ENCODE measurements at places on chromosomes 16 and 17.

DNA sequence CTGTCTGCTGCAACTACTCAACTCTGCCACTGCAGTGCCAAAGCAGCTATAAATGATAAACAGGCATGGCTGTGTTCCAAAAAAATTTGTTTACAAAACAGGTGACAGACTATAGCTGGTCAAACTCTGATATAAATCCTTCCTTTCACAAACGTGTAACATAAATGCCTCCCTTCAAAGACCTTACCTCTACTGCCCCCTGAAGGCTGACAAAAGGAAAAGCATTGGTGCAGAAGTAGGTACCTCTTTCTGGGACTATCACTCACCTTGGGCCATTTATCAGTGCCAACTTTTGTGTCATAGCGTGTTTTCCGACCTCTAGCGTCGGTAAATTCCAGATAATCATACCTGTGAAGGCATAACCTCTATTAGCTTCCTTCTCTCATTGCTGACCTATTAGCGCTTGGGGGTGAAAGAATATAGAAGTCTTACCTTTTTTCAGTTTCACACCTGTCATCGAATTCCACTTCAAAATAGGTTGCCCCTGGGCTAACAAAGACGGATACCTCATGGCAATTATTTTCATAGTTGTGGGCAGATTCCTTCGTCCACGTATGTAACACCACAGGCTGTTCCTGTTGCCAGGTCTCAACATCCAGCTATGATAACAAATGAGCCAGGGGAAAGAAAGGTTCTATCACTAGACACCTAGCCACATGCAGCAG is 67.9 kb downstream of the ZZEF1 start:
- DNase-seq: no peak

DNA sequence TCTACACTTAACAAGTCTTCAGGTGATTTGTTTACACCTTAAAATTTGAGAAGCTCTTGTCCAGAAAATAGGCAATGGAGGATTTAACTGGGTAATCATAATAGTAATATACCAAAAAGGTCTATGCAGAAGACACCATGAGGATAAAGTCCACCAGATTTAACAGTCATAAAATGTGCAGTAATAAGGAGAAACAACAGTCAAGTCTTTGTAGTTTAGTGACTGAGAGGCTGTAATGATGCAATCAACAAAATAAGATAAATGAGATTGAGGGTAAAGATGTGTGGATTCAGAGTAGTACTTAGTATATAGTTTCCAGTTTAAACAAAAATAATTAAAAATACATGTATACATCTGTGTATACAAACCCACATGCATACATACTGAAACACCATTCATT is 91.2 kb downstream of the STXBP4 start:
- no peak for DNase-seq

- no peak for DNase-seq
These were observed 267.1 kb upstream of the ASIC2 start for GRCh38 chr17:33560165-33560564.

- peak; percentile 93 for DNase-seq
These were observed 23.6 kb upstream of the FZD2 start for GRCh38 chr17:44533533-44534246.

GRCh38 chr17:36144014-36144413 is 32.4 kb downstream of the TBC1D3B start:
- no peak for DNase-seq

DNA sequence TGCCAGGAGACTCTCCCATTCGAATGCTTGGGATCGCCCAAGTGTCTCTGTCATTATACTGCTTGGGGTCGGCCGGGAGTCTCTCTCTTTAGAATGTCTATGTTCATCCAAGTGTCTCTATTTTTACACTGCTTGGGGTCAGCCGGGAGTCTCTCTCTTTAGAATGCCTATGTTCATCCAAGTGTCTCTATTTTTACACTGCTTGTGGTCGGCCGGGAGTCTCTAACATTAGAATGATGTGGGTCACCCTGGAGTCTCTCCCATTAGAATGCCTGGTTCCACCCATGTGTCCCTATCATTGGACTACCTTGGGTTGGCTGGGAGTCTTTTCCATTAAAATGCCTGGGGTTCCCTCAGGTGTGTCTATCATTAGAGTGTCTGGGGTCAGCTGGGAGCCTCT is 2230.4 kb downstream of the TP53TG3F start:
- no peak for DNase-seq

- no peak for DNase-seq
These were observed 35.2 kb upstream of the SIAH1 start for GRCh38 chr16:48420437-48420836.

DNA sequence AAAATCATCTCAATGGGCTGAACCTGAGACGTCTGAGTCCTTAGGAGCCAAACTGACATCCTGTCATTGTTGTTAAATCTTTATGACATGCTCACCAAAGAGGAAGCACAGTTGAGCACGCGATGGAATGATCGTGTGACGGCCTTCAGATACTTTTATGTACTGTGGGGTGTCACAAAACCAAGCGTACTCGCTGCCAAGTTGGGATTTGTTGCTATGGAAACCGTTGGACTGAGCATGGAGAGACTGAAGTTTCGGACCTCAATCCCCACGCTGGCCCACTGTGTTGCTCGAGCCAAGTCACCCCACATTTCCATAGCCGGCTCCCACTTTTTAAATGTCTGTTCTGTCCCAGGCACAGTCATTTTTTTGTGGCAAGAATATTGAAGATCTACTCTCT is 222.8 kb upstream of the SDK2 start:
- no peak for DNase-seq

- no peak for DNase-seq
These were observed 21.3 kb downstream of the COX4I1 start for GRCh38 chr16:85820604-85821372.

DNA sequence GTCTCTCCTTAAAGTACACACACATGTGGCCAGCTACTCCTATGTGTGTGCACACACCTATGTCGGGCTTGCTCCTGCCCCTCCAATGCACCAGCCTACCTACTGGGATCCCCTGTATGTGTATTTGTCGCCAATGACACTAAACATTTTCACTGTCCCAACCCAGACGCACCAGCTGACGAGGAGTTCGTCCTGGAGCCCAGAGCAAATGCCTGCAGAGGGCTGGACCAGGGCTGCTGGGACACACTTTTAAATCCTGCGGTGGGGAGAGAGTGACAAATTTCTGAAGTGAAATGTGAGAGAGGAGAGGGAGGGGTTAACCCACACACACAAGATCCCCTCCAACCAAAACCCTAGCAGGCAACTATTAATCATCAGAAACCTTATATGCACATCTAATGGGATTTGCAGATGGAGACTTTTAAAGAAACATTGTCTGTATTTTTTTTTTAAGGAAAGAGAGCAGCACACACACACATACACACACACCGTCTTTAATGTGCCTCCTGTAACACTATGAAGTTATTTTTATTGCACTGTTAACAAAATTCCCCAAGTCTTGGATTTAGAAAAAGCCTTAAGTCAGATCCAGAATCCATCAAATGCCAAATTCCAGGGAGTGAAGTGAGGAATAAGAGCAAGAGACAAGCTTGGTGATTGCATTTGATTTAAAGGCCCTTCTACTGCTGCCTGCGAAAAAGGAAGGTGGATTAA is at the start of gene MEOX1:
Gene MEOX1, minus strand, starts transcription at position 224 of the 714 bp plus-strand sequence. CDS start 388 bp downstream, outside the sequence.
- DNase-seq: peak; percentile 62

GRCh38 chr17:68909066-68909465 is 46.1 kb downstream of the ABCA8 start:
- no peak for DNase-seq

DNA sequence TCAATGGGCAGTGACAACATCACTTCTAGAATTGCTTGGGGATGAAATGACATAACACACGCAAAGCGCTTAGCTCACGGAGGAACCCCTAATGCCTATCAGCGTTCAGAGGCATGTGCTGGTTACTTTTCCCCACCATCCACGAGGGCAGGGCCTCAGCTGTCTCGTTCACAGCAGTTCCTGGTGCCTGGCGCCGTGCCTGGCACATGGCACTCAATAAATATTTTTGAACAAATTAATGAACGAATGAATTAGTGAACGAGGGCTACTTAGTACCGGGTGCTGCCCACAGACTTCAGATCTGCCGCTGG is 14.1 kb upstream of the CIBAR2 start:
- no peak for DNase-seq

DNA sequence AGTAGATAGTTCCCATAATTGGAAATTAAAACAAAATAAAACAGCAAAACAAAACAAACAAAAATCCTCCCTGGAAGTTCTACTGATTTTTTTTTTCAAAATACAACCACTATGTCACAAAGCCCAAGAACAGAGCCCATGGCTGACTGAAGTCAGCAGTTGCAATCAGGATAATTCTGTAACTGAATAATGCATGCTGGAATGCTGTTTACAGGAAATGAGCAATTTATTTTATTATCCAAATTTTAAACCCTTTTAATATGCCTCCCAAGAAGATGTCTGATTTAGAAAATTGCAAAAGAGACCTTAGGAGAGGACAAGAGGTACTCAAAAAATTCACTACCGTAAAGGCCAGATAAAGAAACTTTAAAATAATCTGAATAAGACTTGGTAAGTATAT is 578.2 kb downstream of the TOX3 start:
- no peak for DNase-seq

- no peak for DNase-seq
These were observed 3.9 kb downstream of the SPATA20 start for GRCh38 chr17:50550661-50551432.

DNA sequence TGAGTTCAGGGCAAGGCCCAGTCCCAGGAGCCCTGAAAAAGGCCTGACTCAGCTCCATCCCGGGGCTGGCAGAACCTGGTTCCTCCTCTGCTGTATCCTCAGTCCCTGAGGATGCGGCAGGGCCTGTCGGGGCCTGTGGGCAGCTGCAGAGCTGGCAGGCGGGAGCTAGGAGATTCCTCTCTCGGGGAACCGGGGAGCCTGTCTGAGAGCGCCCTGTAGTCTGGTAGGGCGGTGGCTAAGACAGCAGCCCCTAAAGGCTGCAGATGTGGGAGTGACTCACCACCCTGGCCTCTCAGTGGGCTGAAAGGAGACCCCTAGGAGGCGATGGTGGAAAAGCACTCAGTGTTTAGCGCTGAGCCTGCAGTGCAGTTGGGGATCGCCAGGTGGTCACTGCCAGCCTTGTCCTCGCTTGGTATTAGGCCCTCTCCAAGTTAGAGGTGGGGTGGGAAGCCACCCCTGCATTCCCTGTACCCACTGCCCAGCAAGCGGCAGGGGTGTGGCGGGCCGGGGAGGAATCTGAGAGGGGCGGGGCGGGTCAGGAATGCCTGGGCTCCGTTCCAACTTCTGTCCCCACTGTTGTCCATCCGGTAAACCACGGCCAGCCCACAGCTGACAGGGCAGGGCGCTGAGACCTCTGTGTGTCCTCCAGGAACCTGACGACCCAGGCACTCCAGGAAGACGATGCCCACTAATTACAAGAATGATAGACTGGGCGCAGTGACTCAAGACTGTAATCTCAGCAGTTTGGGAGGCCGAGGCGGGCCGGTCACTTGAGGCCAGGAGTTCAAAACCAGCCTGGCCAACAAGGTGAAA is 29.5 kb upstream of the CDH1 start:
- no peak for DNase-seq

DNA sequence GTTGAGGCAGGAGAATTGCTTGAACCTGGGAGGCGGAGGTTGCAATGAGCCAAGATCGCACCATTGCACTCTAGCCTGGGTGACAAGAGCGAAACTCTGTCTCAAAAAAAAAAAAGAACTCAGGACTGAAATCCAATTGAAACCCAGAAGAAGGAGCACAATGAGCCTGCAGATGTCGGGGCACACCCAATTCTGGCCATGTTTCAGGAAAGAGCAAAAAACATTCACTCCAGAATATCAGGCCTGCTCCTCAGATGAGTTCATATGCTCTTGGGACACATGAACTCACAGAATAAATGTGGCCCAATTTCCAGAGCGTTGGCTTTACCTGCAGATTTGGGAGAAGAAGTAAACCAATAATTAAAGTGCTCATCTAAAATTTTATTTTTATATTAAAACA is 3.0 kb upstream of the CMTM2 start:
- no peak for DNase-seq

GRCh38 chr17:75181608-75182318 is 996 bp downstream of the SUMO2 start:
- peak; percentile 63 for DNase-seq

All from activated naive CD4-positive, alpha-beta T cell treated with anti-CD3 and anti-CD28 coated beads for 36 hours (primary cell).